Fibroblast of skin of left biceps (primary cell): ENCODE measurements at places on chromosomes 2 and 18.

GRCh38 chr2:231955758-231956472 is 5.6 kb upstream of the DIS3L2 start:
- DNase-seq, result no peak

- no peak for DNase-seq
Observed at GRCh38 chr2:36659872-36660312, 36.6 kb upstream of the VIT start.

DNA sequence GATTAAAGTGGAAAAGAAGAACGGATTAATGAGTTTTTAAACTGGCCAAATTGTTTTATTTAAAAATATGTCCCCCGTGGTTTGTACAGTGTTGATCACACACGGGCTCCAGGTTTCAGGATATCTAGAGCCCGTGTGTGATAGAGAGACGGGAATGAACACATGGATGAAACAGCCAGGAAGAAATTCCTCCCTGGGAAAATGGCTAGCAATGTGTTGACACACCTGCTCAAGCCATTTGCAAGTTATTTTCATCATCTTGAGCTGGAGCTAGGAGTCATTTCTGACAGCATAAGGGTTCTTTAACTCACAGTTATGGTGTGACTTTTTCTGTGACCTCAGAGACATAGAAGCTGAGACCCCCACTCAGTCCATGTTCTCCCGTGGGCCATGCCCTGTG is 81.6 kb downstream of the LRRFIP1 start:
- DNase-seq, result no peak

DNA sequence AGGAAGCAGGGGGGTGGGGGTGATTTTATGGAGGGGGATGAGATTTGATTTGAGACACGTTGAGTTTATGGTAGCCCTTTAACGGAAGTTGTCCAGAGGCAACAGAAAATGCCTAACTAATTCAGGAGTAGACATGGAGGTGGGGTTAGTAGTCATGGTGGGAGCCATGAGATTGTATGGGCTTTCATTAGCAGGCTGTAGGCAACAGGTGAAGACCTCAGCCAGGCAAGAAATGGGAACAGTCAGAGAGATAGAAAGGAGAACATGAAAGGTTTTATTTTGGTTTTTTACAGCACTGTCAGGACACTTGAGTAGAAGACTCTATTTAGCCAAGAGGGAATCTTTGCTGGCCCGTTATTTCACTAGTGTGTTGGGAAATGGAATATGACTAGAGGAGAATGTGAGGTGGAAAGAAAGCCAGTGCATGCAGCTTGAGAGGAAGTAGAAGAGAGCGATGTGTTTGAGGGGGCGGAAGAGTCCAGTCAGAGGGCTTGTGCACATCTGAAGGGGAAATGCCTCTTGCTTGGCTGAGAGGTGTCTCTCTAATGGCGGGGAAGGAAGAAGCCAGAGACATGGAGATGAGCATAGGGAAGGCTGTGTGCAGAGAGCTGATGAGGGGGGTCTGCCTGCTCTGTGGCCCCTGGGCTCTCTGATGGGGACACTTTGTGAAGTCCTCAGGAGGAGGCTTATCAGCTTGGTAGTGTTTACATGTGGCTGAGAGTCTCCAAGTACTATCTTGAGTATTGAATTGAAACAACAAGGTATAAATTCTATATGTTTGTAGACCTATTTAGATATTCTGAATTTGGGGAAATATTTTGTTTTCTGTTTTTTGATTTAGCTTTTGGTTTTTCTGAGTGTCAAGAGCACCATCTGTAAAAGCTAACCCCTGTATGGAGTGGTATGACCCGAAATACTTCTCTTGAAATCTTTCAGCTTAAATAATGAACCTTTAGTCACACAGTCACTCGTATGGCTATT is 66.9 kb upstream of the ITM2C start:
- DNase-seq, result no peak

DNA sequence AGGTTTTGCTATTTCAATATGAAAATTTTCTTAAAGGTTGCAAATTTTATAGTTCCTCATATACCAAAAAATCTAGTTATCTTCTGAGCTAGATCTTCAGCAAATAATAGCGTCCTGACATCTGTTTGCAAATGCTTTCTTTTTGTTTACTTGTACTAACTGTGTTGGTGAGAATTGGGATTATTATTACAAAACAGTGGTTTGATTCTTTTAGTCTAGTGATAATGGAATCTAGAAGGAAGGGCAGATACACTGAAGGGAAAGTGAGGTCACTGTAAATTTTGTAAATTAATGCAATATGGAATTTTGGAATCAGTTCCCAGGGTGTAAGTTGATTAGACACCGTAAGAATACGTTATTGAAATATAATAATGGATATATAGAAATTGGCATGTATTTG is 36.2 kb upstream of the NT5C1B start:
- no peak for DNase-seq

GRCh38 chr2:9655441-9656269 is 24.9 kb upstream of the YWHAQ start:
- DNase-seq, result peak; percentile 60

DNA sequence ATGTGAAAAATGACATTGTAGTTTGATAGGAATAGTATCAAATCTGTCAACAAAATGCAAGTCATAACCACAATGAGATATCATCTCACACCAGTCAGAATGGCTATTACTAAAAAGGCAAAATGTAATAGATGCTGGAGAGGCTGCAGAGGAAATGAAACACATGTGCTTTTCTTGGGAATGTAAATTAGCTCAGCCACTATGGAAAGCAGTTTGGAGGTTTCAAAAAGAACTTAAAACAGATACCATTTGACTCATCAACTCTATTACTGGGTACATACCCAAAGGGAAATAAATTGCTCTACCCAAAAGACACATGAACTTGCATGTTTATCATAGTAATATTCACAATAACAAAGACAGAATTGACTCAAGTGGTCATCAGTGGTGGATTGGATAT is 572.6 kb downstream of the TRIB2 start:
- DNase-seq, result no peak

DNA sequence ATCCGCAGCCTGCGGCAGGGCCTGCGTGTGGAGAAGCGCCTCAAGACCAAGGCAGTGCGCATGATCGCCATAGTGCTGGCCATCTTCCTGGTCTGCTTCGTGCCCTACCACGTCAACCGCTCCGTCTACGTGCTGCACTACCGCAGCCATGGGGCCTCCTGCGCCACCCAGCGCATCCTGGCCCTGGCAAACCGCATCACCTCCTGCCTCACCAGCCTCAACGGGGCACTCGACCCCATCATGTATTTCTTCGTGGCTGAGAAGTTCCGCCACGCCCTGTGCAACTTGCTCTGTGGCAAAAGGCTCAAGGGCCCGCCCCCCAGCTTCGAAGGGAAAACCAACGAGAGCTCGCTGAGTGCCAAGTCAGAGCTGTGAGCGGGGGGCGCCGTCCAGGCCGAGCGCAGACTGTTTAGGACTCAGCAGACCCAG is 5.4 kb downstream of the GPR17 start:
- no peak for DNase-seq

DNA sequence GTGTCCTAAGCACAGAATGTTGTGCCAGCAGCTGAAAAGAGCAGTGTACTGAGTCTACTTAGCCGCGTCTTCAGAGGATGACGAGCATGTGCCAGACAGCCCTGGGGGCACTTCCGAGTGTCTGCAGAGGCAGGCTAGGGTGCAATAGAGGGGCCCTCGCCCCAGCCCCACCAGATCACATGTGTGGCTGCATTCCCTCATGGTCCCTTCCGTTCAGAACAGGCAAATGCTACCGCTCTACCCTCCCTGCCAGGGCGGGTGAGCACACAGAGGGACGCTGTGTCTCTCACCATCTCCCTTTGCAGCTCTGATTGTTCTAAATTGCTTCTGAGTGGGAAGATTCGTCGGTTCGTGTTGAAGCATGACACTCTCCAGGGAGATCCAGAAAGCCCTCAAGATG is 212.2 kb upstream of the RAB12 start:
- DNase-seq, result no peak

DNA sequence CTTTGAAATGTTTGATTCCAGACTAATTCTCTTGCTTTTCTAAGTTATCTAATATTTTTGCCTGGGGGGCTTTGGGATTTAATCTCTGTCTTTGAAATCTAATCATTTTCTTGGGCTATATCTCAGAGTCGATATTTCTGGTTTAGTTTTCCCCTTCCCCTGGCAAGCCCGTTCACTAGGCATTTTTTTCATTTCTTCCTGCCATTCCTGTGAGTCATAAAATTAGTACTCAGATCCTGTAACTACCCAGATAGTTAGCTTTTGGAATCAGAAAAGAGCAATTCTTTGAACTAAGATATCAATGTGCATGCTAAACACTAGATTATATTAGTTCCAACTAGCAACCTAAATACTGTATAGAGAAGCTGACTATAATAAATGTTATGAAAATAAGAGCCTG is 29.4 kb upstream of the RNF149 start:
- no peak for DNase-seq

GRCh38 chr2:122028371-122029100 is 273.1 kb downstream of the TSN start:
- DNase-seq, result peak; percentile 80
